ENCODE measurements at places on chromosomes 2 and 18.

DNA sequence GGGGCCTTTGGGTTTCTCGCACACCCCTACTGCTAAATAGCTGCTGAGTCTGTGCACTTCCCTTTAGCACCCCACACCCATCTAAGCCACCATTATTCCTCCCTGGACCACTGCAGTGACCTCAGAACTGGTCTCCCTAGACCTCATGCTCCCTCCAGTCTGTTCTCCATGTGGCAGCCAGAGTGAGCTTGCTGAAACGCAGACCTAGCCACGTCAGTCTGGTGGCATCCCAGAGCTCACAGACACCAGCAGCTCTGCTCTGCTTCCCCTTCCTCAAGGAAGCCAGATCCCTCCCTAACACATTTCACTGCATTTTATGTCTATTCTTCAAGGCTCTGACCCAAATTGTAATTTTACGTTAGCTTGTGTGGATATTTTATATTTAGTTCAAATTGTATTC is 144.4 kb downstream of the DYSF start:
- no peak for DNase-seq

GRCh38 chr2:121748202-121748601 is 7.2 kb upstream of the TSN start:
- no peak for DNase-seq

- DNase-seq, result no peak
These were observed 110.6 kb upstream of the FHL2 start for GRCh38 chr2:105509269-105510086.

- peak; percentile 63 for DNase-seq
These were observed 3.1 kb upstream of the MATN3 start for GRCh38 chr2:20015482-20016083.

- DNase-seq, result no peak
These were observed 665.0 kb upstream of the FANCL start for GRCh38 chr2:58906081-58906645.

- no peak for DNase-seq
These were observed 260.6 kb downstream of the TWIST2 start for GRCh38 chr2:239108459-239108858.

DNA sequence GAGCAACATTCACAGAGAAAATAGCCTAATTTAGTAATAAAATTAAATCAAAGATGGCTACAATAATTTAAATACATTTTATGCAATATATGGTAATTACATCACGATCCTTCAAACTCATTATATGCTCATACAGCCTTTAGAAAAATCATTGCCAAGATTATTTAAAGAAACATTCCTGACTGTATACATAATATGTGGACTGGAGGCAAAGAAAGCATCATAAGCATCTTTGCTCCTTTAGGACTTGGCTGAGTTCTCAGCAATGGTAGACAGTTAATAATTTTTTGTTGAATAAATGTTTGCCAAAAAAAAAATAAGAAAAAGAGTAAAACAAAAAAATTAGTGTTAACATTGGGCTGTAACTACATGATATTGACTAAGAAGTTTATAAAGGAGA is 26.9 kb downstream of the NCKAP5 start:
- DNase-seq, result no peak

DNA sequence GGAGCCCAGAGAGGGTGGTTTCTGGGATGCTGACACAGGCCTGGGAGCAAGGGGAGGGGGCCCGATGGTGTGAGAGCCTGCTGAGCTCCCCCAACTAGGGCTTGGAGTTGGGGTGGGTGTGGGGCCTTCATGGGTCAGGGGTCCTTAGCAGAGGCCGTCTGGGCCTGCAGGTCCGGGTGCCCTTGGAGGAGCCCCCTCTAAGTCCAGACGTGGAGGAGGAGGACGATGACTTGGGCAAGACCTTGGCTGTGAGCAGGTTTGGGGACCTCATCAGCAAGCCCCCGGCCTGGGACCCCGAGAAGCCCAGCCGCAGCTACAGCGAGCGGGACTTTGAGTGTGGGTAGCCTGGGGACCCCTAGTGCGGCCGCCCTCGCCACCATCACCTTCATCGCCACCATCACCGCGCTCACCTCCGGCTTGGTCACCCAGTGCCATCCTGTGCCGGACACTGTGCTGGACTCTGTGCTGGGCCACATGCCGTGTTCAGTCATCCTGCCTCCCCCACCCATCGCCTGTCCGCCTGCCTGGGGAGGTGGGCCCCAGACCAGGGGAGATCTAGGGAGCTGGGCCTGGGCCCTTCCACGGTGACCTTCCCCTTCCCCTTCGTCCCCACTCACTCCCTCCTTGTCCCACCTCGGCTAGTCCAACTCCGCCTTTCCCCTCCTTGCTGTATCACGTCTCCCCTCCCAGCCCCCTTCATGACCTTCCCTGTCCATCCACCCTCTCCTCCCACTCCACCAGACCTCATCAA is 980 bp downstream of the SLC4A3 start:
- no peak for DNase-seq

DNA sequence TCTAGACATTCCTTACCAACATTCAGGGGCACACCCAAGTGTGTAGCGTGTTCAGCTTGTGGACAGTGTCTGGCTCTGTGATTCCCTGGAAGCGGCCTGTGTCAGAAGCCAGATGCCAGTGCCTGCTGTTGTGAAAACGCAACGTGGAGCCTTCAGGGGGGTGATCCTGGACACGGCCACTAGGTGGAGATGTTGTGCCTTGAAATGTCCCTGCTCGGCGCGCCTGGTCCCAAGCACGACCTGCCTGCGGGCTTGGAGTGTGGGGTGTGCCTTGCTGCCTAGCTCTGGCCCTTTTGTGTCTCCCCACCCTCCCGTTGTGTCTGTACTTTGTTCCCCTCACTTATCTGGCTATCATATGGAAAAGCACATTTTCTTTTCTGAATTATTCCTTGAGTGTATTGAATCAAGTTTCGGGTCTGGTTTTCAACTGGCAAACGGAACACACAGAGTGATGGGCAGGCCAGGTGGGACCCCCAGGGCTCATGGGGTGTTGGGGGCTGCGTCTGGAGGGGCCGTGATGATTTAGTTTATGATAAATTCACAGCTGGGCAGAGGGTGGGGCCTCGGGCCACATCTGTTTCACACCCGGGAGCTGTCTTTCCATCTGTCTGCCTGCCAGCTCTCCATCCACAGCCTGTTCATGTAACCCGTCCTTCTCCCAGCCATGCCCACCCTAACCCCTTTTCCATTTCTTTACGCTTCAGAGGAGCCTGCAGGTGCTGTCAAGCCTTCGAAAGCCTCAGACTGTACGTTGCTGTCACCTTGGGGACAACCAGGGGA is 95.5 kb downstream of the DYSF start:
- peak; percentile 89 for DNase-seq

DNA sequence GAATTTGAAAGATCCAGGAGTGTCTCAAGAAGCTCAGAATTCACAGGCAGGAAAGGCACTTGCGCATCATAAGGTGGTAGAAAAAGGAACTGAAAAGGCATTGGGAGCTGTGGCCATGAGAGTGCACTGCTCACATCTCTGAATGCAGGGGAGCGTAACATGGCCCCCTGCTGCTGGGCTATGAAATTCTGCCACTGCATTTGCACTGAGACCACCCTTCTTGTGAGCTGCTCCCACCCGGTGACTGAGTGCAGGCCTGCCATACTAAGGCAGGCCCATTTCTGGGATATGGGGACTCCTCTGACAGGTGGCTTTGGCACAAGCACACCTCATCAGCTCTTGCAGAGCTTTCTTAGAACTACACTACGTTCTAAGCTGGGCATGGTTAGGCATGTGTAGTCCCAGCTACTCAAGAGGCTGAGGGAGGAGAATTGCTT is 25.3 kb upstream of the STARD7 start:
- no peak for DNase-seq

DNA sequence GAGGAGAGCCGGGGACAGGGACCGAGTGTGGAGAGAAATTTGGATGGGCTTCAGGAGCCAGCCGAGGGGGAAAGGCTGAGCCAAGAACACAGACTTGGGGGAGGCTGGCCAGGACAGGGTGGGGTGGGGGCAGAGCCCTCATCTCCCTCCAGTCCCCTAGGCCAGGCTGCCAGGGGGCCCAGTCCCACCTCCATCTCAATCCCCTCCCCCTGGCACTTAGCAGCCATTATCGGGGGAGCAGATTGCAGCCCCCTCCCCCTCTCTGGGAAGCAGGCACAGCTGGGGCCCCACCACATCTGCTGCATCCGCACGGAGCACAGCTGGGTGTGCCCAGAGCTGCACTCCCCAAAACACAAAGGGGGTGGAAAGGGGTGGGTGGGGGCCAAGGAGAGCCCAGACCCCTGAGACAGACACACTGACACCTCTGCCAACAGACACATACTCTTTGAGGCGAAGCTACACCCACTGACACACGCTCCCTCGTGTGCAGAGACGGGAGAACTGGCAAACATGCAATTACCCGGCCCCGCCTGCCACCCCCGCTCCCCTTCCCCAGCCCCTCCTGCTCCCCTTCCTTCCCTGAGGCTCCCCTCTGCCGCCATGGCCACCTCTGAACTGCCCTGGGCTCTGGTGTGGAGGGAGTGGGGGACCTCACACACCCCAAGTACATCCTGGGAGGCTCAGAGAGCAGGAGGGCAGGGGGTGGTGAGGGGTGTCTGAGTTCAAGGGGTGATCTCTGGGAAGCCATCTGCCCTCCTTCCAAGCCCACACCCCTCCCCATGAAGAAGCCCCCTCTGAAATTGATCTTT is 5.1 kb upstream of the ASIC4 start:
- no peak for DNase-seq
